ENCODE measurements at places on chromosomes 6 and 20.

DNA sequence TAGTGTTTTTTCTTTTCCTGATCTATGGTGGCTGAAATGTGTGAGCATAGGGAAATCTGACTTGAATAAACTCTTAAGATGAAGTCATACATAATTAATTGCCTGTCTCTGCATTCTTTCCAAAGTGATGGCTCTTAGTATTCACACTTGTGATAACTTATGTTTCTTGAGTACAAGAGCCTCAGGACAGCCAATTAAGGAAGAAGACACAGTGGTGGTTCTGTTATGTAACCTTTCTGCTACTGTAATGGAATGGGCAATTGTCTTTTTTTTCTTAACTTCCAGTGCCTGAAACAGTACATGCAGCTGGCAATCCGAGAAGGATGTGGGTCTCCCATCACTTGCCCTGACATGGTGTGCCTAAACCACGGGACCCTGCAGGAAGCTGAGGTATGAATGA is 40.1 kb downstream of the RNF144B start:
- no peak for DNase-seq

GRCh38 chr6:16055852-16056251 is 73.0 kb upstream of the MYLIP start:
- no peak for DNase-seq

- no peak for DNase-seq
Measured at GRCh38 chr6:30097902-30098768, 14.8 kb downstream of the TRIM31 start.

- DNase-seq, result no peak
Measured at GRCh38 chr20:9359561-9360308, 154.7 kb upstream of the LAMP5 start.

- DNase-seq, result no peak
Measured at GRCh38 chr6:117548797-117549301, 53.5 kb downstream of the GOPC start.

GRCh38 chr6:104630955-104631354 is 228.8 kb downstream of the HACE1 start:
- DNase-seq, result no peak

DNA sequence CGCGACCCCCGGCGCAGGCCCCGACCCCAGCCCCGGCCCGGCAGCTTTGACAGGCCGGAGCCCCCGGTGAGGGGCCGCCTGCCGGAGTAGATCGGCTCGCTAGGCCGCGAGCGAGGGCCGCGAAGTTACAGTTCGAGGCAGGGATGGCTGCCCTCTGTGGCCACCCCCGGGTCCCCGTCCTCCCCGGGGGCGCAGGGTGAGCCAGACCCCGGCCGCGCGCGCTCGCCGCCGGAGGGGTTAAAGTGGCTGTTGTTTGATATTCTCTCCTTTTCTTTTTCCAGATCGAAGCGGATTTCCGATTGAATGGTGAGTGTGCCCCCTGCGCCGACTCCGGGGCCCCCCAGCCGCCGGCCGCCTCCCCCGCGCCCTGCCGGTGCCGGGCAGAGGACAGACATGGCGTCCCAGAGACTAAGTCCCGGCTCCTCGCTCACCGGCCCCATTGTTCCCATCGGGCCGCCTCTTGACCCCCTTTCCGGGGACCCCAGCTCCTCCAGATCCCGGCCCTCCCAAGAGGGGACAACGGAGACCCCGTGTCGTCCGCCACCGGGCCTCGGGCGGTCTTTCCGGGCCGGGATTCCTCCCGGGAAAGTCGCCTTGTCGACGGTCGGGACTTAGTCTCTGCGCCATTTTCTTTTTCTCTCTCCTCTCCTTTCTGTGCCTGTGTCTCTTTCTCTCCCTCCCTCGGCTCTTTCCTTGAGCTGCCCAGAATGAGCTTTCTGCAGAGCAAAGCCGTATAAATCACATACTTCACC is 704 bp downstream of the TOP1 start:
- DNase-seq, result peak; percentile 27

DNA sequence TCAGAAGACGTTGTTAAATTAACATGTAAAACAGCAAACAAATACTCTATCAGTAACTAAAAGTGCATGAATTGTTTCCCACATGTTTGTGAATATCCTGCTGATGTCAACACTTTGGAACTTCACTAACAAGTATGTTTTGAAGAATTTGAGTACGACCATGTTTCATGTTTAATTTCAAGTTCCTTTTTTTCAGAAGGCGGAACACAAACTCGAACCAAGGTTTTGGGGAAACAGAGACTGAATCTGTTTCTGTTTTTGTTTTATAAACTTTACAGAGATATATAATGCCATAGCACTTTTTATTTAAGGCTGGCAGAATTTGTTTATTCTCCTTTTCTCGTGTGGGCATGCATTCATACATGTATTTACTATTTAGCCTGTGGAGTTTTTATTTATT is 509.3 kb upstream of the CITED2 start:
- no peak for DNase-seq

- no peak for DNase-seq
Measured at GRCh38 chr20:9392892-9393857, 121.2 kb upstream of the LAMP5 start.

DNA sequence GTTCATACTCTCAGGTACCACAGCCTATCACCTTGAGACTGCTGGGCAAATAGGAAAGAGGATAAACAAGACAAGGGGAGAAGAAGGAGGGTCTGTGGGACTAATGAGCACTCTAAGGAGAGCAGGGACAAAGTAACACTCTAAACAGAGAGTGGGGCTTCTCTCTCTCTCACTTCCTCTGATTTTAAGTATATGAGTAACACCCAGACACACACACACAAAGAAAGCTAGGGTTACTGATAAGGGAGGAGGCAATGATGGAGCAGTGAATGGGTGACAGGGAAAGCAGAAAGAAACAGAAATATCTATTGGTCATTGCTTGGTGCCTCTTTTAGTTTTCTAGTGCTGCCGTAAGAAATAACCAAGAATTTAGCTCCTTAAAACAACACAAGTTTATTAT is 96.2 kb upstream of the RNF217 start:
- DNase-seq, result no peak

- DNase-seq, result no peak
Measured at GRCh38 chr6:100309174-100309573, 155.5 kb downstream of the SIM1 start.

- DNase-seq, result no peak
Measured at GRCh38 chr6:1686117-1687098, 76.7 kb downstream of the FOXC1 start.

GRCh38 chr20:47216819-47217410 is 139.6 kb downstream of the ZMYND8 start:
- no peak for DNase-seq

- no peak for DNase-seq
Measured at GRCh38 chr6:81451787-81452186, 300.7 kb downstream of the TENT5A start.

DNA sequence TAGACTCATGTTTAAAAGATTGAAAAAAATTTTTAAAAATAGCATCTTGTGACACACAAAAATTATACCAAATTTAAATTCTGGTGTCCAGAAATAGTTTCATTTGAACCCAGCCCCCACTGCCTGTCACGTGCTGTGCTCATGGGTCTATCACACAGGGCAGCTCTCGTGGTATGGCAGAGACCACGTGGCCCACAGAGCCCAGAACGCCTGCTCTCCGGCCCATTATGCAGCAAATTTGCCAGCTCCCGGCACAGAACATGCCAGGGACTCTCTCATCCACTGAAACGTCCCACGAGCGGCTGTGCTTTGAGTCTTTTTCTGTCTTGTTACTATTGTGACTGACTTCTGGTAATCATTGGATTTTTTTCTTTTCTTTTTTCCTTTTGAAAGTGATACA is 224.3 kb downstream of the TTLL2 start:
- DNase-seq, result no peak

DNA sequence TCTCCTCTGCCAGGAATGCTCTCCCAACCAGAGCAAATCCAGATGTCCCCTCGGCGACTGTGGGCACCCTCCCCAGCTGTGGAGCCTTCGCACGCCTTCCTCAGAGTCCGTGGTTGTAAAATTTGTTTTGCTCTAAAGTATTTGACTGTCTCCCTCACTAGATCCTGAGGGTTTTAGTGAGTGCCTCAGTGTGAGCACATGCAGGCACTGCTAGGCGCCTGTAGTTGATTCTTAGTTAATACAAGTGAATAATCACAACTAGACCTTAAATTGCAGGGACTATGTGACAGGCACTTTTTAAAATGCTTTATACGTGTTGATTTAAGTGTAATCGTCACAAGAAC is 680 bp upstream of the MTCH1 start:
- DNase-seq, result no peak

DNA sequence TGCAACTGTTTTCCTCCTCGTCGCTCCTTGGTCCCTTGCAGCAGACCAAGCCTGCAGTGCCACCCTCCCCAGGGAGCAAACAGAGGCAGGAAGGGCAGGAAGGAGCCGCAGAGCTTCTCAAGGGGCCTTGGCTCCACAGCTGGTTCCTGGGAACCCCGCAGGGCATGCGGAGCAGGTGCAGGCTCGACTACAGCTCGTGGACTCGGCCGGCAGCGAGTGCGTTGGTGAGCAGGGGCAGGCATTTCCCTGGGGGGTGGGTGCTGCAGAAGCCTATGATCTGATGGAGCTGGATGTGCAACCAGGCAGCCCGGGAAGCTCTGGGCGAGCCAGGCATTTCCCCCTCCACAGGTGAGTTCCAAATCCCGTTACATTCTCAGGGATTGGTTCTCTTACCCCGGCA is 37.1 kb downstream of the FRMD1 start:
- DNase-seq, result no peak

- DNase-seq, result no peak
Measured at GRCh38 chr6:106442395-106442794, 81.9 kb downstream of the CRYBG1 start.

GRCh38 chr6:20691185-20691584 is 156.9 kb downstream of the CDKAL1 start:
- no peak for DNase-seq

- DNase-seq, result no peak
Measured at GRCh38 chr20:49891476-49892110, 23.7 kb downstream of the SPATA2 start.

DNA sequence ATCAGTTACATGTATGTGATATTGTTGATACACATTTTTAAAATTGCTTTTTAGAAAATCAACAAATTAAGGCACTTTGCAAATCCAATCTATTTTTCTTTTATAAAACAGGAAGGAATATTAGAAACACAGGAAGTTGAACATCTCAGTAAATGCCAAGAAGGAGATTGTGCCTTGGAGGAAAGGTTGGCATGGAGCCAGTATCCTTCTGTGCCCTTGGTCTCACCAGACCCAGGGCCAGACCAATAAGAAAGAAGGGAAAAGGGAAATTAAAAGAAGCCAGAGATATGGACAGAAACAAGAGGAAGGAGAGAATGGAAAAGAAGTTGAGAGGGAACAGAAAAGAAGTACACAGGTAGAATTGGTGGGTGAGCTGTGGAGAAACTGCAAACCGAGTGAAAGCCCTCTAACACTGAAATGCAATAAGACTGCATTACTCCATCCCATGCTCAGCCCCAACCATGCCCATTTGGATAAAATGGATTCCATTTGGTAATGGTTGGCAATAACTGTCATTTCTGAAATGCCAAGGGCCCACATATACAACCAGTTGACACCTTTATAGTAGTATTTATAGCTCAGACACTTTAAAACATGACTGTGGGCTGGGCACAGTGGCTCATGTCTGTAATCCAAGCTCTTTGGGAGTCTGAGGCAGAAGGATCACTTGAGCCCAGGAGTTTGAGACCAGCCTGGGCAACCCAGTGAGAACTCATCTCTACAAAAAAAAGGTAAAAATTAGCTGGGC is 133.8 kb downstream of the GMPR start:
- no peak for DNase-seq

DNA sequence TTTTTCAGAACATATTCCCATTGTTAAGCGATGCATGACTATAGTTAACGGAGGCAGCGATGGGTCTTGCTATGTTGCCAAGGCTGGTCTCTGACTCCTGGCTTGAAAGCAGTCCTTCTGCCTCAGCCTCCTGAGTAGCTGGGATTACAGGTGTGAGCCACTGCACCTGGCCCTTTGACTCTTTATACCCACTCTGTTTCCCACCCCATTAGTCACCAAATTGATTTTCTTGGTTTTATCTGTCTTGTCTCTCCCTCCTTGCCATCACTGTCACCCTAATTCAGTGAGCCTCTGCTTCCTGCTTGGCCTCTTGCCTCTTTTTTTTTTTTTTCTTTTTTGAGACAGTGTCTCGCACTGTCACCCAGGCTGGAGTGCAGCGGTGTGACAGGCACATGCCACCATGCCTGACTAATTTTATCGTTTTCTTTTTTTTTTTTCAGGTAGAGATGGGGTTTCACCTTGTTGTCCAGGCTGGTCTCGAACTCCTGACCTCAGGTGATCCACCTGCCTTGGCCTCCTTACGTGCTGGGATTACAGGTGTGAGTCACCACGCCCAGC is 31.3 kb downstream of the ZFAND3 start:
- DNase-seq, result no peak

- DNase-seq, result no peak
Measured at GRCh38 chr6:72365773-72366172, 256.1 kb upstream of the KCNQ5 start.

DNA sequence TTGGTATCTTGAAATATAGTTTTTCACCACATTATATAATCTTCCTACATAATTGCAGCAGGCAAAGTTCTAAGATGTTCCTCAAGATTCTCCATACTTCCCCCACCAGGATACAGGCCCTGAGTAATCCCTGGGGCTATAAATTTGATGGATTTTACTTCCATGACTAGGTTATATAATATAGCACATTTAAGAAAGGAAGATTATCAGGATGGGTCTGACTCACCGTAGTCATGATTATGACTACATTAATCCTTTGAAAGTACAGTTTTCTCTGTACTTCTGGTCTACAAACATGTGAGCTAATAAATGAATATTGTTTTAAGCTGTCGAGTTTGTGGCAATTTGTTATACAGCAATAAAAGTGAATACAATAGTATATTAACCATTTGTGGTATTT is 122.5 kb downstream of the MACROD2 start:
- DNase-seq, result no peak
